Stimulated activated CD4-positive, alpha-beta T cell treated with anti-CD3 and anti-CD28 coated beads, TNF-alpha, amount 100 ng/mL, for 24 hours (primary cell): ENCODE measurements at places on chromosomes 7 and 10.

- DNase-seq: no peak
Observed at GRCh38 chr7:51244053-51244452, 72.6 kb downstream of the COBL start.

DNA sequence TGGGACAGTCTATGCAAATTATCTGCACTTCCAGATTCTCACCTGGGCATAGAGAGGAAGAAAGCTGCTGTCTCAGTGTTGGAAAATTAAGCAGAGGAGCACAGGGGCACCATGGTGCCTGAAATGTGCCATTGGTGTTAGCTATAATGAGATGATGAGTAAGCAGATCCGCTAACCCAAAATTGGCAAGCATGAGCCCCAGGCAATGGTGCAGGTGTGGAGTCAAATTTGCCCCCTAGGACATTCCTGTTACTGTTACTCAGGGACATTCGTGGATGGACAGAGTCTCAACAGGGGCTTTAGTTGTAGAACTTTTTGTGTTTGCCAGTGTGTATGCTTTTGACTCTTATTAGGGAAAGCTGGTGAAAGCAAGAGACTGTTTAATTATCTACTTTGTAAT is 385.2 kb upstream of the KLF6 start:
- DNase-seq: no peak

DNA sequence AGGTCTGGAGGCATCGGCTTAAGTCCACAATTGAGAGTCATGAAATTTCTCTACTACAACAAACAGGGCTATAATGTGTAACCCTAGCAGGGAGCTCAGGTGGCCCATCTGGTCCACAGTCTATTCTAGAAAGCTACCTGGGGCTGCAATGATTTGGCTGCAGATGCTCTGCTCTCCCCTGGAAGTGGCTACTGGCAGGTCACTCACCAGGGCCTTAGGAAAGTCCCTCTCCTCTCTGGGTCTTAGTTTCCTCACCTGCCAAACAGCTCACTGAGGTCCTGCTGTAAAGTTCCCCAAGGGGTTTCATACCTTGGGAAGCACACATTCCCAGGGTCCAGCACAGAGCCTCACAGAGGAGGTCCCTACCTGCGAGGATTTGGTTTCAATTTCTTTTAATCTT is 2.5 kb downstream of the IGFBP3 start:
- DNase-seq: no peak

DNA sequence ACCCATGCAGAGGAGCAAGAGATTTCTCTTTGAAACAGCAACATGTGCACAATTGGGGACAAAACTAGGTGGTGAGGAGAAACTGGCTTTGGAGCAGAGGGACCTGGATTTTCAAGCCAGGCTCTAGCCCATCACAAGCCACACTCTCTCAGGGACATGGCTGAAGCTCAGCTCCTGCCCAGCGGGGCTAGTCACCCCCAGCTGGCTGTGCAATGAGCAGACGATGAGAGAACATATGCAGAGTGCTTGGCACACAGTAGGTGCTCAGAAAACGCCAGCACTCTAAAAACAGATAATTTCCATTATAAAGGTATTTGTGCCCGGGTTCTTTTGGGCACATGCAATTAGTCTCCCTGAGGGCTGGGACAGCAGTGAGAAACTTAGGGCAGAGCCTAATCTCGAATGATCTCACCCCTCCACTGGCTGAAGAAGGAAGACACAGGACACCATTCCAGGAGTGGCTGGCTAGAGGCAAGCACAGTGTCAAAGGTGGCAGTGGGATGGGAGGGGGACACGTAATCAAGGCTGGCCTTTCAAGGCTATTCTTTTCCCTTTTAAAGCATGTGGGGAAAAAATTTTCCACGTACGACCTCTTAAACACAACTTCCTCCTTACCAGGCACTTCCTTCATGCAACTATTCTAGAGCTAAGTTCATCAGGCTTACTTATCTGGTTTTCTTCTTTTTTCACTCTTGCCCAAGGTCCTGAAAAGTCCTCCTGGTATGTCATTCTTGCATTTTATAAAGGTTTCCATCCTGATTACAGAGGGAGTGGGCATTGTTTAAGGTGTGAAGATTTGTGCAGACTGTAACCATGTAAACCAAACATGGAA is 15.1 kb downstream of the FAM53B start:
- DNase-seq: no peak

GRCh38 chr10:62772186-62772974 is 32.1 kb upstream of the ADO start:
- DNase-seq: no peak

- DNase-seq: no peak
Observed at GRCh38 chr7:24978843-24979469, 1.0 kb downstream of the OSBPL3 start.

DNA sequence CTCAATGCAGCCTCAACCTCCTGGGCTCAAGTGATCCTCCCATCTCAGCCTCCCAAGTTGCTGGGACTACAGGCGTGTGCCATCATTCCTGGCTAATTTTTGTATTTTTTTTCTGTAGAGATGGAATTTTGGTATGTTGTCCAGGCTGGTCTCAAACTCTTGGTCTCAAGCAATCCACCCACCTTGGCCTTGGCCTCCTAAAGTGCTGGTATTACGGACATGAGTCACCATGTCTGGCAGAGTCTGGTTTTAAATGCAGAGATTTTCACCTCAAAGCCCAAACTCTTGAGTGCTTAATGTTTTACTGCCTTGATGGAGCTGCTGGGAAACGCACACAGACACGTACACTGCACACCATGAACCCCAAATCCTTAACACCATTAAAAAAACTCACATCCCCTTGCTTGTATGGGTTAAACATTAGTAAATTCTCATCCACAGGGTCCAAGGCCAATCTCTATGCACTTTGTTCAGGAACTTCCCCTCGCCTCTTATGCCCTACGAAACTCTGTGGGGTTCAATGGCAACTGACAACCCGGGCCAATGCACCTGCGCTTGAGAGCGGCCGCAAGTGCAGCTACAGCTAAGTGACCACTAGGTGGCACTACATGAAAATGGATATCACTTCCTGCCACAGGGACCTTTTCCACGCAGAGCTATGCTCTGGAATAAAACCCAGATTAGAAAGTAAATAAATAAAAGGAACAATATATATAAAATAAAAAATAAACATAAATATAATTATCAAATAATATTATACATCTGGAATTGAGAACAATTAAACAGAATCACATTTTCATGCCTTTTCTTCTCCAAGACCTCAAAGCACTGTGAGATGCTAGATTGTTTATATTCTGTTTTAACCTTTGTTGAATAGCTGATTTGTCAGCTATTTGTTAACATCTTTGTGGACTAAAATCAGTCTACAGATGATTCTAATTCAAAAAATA is 66.9 kb upstream of the AFAP1L2 start:
- DNase-seq: peak; percentile 33

- DNase-seq: no peak
Observed at GRCh38 chr7:20744954-20745446, 41.7 kb downstream of the SP8 start.

DNA sequence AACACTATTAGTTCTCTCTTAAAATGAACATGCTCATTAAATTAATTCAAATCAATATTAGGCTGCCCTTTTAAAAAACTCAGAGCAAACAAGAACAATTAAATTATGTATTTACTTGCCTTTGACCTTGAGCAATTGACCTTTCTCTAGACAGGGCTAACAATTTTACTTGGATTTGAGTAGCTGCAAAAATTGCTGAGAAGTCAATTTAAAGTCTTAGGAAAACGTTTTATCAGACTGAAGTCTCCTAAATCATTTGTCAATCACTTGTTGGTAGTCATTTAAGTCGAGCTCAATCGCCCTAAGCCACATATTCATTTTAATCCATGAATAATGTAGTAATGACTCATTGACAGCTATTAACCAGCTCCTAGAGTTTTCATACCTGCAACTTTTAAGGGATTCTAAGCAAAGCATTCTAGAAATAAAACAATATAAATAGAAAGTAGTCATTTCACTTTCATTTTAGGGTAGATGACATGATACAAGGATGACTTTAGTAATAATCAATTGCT is 84.9 kb upstream of the SEC61G start:
- no peak for DNase-seq

- DNase-seq: no peak
Observed at GRCh38 chr10:354901-355617, 219.8 kb downstream of the ZMYND11 start.

DNA sequence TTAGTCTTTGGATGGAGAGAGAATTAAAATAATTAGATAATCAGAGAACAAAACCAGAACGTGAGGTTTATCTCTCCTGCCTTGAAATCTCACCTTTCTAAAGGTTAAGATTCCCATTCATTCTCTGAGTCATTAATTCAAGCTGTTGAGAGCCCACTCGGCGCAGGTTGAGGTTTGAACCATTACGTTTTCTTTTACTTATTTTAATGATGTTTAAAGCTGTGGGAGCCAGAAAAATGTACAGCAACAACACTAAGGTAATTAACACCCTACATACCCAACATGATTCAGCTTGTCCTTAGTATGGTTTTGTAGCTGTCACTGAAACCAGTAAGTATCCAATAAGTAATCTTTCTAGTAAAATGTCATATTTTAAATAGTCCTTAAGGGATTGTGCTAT is 153.0 kb upstream of the ANK3 start:
- DNase-seq: no peak

GRCh38 chr10:114380060-114380459 is 24.2 kb downstream of the AFAP1L2 start:
- no peak for DNase-seq

DNA sequence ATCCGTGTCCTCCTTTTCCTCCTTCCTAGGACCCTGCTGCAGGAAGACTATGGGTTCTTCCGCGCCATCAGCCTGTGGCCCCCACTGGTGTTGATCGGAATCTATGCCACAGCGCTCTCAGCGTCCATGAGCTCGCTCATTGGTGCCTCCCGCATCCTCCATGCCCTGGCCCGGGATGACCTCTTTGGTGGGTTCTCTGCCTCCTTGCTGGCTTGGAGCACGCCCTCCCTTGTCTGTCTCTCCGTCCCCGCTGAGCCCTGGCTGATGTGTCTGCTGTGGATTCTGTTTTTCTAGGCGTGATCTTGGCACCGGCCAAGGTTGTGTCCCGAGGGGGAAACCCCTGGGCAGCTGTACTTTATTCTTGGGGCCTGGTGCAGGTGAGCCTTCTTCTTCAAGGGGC is 7.3 kb upstream of the TRIP6 start:
- no peak for DNase-seq

DNA sequence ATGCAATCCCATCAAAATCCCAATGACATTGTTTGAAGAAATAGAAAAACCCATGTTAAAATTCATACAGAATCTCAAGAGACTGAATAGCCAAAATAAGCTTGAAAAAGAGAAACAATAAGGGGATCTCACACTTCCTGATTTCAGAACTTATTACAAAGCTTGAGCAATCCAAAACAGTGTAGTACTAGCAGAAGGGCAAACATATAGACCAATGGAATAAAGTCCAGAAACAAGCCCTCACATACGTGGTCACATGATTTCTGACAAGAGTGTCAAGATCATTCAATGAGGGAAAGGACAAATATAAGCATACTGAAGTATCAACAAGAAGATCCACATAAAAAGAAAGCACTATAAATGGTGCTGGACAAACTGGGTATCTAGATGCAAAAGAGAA is 31.9 kb downstream of the MICU1 start:
- DNase-seq: no peak

DNA sequence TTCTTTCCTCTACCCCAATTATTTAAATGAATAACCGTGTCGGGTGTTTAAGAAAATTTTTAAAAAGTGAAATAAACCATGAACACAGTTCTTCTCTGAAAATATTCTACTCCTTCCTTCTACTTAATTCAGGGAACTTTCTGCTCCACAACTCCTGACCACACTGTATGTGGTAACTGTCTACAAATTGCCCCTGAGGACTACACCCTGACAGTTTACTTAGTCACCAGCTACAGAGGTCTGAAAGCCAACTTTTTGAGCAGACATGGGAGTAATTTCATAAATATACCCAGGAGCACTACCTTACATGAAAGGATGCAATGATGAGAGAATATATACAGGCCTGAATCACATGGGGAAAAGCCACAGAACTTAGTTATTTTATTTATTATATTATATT is 523.2 kb upstream of the SORCS1 start:
- DNase-seq: no peak

DNA sequence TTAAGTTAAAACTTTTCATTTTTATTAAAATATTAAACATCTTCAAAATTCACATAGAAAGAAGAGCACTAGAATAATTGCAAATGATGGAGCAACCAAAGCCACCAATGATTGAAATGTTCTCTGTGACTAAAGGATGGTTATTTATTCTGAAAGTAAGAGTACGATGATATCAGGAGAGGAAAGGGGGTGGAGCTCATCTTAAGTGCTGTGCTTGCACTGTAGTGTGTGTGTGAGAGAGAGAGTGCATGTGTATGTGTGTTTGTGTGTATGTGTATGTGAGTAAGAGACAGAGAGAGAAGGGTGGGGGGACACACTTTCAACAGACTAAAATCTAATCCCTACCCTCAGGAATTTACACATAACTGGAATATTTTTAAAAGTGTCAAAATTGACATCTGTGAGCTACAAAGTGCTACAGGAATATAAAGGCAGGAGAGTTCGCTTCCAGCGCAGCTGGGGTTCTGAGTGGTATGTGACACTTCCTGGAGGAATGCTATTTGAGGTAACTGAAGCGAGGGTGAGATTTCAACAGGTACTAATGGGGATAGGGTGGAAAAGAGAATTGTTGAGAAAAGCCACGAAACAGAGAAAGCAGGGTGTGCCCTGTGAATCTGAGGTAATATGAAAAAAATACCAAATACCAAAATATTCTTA is 57.2 kb upstream of the SMNDC1 start:
- DNase-seq: no peak

GRCh38 chr7:85833066-85833465 is 646.2 kb upstream of the SEMA3D start:
- no peak for DNase-seq

GRCh38 chr7:11751807-11752389 is 80.1 kb downstream of the THSD7A start:
- no peak for DNase-seq

GRCh38 chr7:36289833-36290661 is 99.6 kb upstream of the ANLN start:
- no peak for DNase-seq

DNA sequence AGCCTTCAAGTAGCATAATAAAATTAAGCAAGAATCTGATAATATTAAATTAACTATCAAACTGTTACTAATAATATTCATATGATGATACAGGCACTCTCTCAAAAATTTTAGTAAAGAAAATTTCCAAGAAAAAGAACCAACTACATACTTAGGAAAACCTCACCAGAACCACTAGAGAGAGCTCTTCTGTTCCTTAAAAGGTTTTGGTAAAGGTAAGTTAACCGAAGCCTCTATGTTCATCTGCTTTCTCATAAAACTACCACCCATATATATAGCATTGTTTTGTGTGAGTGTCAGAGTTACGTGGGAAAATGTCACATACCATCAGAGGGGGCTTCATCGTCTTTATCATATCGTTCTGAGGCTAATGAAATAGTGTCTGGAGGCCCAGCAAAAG is 20.7 kb downstream of the SKAP2 start:
- no peak for DNase-seq

DNA sequence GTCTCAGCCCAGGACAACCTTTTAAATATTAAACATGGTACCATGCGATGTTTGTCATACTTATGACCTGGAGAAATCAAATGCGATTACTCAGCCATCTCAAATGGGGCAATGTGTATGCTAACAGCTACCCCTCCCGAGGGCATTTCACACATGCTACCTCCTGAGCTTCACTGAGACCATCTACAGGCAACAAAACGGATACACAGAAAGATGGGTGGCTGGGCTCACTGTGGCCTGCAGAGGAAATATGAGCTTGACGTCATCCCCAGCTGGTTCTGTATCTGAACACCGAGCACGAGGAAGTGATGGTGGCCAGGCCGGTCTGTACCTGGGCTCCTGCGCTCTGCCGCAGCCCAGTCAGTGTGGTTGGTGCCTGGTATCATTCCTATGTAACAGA is 374.3 kb downstream of the RPS24 start:
- no peak for DNase-seq
